ENCODE measurements at places on chromosomes 11 and 22.

GRCh38 chr11:64198511-64198910, 8.0 kb upstream of the FERMT3 start:
- DNase-seq = no peak

DNA sequence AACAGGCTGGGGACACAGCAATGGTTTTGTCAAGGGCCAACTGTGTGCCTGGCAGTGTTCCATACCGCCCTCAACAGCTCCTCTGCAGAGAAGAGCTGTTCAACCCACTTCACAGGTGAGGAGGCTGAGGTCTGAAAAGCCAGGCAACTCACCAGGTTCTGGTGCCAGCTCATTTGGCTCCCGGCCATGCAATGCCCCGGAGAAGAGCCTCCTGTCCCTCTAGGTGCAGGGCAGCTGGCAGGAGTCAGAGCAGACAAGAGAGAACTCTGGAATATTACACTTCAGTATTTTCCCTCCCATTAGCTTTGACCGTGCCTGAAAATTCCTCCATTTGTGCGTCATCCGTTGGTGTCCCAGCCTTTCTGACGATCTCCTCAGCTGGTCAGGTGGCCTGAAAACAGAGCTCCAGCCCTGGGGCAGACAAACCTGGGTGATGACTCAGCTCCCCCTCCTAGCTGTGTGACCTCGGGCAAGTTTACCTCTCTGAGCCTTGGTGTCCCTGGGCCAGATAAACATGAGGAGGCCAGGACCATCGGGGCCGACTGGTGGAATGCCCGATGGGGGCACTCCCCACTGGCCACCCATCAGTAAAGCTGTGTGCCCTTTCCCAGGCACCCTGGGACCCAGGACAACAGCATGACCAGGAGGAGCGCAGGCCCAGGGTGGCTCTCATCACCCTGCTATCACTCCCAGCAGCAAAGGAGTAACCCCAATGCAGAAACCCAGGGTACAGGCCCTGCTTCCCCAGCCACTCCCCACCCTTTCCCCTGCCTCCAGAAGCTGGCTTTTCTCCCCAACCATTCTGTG, 9.6 kb upstream of the C1QTNF6 start:
- peak; percentile 8 for DNase-seq

GRCh38 chr22:30266445-30267381, at the start of gene OSM:
Gene OSM (minus strand): TSS chr22:30266851. CDS start chr22:30266799, 52 bp downstream.
- peak; percentile 61 for DNase-seq

GRCh38 chr11:85184721-85185120, 442.4 kb downstream of the DLG2 start:
- DNase-seq = no peak

DNA sequence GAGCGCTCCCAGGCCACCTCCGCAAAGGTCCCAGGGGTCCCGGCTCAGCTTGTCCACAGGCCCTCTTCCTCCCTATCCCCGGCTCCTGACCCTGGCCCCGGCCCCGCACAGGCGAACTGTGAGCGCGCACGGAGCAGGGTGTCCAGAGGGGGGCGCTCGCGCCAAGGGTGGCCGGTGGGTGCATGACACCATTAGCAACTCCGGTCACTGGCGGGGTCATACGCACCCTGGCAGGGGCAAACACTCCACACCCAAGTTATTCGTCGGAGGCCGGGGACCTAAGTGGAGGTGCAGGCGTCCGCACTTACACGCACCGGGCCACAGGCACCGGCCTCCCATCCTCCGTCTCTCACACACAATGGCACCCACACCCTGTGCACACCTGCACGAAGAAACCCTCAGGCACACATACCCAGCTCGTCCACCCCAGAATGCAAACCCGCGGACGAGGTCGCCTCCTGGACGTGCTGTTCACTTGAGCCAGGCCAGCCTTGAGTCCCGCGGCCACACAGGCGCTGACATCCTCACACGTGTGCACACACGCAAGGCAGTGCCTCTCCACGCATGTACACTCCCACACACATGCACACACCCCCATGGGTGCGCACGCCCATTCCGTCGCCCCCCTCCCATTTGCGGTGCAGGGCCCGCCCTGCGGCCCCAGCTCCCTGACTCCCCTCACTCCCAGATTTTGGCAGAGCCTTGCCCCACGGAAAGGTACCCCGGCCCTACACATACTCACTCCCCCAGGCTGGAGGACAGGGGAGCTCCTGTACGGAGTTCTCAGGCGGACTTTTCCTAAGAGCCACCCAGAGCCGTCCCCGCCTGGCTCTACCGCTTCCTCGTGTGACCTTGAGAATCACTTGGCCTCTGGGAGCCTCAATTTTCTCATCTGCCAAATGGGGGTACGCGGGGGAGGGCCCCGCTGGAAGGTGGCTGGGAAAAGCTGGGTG, at the start of gene RASGRP2:
Gene RASGRP2, minus strand, starts transcription at position 552 of the 953 bp plus-strand sequence. CDS start 1,276 bp downstream, outside the sequence.
- peak; percentile 77 for DNase-seq

- no peak for DNase-seq
Measured at GRCh38 chr11:34331329-34331728, 26.5 kb downstream of the ABTB2 start.

- no peak for DNase-seq
Measured at GRCh38 chr11:134445601-134446325, 33.7 kb upstream of the B3GAT1 start.

DNA sequence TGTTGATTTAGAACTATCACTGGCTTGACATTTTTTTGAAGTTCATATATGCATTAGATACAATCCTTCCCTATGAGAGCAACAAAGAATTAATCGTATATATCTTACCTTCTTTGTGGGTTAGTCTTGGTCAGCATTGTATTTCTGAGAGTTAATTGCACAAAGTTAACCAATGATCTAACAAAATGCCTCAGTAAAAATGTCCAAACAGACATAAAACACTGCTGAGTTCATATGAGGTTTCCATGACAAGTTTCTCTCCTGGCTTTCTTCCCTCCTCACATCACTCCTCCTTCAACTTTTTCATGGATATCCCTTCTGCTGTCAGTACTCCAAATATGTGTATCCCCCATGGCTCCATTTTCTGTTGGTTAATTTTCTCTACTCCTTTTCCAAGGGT, 9.0 kb downstream of the MAP6 start:
- no peak for DNase-seq

DNA sequence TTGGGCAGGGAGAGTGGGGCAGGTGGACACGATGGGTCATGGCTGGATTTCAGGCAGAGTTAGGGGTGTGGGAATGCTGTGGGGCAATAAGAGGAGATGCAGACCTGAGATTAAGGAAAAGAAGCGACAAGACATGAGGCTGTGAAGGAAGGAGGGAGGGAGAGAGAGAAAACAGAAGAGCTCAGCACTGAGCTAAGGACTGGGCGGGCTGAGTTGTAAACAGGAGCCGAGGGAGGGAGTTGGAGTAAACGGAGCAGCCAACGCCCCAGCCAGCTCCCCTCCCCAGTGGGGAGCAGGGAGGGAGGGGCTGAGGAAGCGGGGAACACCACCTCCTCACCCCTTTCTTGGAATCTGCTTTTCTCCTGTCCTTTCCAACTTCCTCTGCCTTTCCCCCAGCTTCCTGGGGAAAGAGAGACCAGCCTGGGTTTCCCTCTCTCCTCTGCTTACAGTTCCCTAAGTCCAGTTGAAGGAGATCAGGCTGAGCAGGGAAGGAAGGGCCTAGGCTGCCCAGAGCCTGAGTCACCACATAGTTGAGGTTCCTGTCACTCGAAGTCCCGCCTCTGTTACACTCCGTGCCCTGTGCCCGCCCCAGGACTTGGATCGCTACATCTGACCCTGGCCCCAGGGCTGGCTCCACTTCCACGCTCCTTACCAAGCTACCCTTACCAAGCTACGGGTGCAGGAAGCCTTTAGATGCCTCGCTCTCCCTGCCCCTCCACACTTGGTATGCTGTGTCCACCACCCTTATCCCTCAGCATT, 6.7 kb upstream of the AHNAK start:
- DNase-seq = no peak

DNA sequence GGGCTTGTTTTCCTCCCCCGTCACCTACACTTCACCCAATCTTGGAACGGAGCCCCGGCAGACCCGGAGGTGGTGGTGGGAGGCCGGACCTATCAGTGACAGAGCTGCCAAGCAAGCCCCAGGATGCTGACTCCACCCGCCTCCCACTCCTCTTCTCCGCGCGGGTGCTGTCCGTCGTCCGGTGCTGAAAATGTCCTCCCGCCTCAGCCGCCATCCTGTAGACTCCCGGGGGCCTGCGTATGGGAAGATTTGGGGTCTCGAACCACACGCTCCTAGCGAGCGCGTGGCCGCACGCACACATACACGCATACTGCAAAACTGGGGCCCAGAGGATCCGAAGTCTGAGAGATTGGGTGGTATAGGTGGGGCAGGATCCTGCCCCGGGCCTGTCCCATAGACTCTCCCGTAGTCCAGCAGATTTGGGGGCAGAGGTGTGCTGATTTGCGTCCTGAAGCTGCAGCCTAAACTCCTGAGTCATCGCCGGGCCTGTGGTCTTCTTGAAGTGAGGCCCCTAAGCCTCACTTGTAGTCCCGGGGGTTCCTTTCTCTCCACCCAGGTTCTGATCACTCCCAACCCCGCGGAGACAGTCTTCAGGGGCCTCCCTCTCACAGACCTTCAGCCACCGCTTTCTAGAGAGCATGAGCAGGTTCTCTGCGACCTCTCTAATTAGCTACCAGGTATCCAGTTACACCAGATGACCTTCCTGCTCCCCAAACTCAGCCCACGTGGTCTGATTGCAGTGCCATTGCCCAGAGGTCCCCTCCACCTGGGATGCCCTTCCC, 796 bp upstream of the YIF1A start:
- peak; percentile 86 for DNase-seq

- no peak for DNase-seq
Measured at GRCh38 chr22:37557321-37558001, 2.8 kb upstream of the CDC42EP1 start.

DNA sequence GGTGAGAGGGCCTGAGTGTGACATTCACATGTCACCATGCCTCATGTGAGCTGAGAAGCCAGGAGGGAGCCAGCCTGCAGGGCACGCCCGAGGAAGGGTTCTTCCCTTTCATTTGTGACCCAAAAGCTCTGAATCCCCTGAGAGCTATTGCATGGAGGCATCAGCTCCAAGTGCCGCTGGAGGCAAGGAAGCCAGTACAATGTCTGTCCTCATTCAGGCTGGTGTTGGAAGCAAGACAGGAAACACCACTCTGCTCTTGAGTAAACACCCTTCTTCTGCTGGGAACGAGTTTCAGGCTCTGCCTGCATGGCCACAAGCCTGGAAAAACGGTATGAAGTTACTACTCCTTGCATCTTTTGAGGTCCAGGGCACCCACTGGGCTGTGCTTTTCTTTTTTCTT, 83.8 kb upstream of the LARGE1 start:
- no peak for DNase-seq

- DNase-seq = no peak
Measured at GRCh38 chr11:70595016-70595415, 196.7 kb downstream of the CTTN start.

GRCh38 chr11:6703247-6704063, 20.3 kb upstream of the MRPL17 start:
- DNase-seq = peak; percentile 22

DNA sequence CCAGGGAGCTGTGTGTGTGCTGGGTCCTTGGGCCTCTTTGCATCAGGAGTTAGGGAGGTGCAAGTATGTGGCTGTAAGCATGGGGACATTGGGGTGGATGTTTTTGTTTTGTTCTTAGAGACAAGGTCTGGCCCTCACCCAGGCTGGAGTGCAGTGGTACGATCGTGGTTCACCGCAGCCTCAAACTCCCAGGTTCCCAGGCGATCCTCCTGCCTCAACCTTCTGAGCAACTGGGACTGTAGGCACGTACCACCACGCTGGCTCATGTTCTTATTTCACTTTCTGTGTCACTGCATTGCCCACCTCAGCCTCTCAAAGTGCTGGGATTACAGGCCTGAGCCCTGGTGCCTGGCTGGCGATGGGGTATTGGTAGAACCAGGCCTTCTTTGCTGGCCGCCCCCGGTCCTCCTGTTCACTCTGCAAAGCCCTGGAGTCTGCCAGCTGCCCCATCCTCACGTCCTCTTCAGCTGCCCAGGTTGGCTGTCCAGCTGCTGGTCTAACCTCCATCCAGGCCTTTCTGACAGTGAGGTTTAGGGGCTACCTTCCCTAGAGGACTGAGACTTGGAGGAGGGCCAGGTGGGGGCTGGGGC, 851 bp upstream of the GRAMD4 start:
- DNase-seq = no peak

GRCh38 chr11:71240061-71240690, 12.2 kb downstream of the SHANK2 start:
- DNase-seq = no peak

GRCh38 chr11:23893126-23893525, 603.7 kb upstream of the LUZP2 start:
- DNase-seq = no peak

Data from activated naive CD4-positive, alpha-beta T cell treated with anti-CD3 and anti-CD28 coated beads, Interleukin-2, amount 50 U/mL, for 16 hours (primary cell).